AG09319 (cell line): ENCODE measurements at places on chromosomes 16 and 17.

DNA sequence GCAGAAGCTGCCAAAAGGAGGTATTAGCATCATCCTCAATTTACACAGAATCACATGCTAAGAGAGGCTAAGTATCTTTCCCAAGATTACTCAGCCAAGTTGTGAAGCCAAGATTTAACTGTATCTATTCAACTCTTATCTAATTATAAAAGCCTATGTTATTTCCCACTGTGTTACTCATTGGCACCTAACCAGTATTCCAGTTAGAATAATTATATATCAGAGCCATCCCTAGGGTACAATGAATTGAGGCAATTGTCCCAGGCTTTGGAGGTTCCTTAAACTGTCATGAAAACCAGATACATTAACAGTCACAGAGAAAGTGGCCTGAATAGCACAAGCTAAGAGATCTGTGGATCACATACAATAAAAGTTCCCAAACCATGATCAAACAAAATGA, 10.9 kb upstream of the AMFR start:
- no peak for DNase-seq

DNA sequence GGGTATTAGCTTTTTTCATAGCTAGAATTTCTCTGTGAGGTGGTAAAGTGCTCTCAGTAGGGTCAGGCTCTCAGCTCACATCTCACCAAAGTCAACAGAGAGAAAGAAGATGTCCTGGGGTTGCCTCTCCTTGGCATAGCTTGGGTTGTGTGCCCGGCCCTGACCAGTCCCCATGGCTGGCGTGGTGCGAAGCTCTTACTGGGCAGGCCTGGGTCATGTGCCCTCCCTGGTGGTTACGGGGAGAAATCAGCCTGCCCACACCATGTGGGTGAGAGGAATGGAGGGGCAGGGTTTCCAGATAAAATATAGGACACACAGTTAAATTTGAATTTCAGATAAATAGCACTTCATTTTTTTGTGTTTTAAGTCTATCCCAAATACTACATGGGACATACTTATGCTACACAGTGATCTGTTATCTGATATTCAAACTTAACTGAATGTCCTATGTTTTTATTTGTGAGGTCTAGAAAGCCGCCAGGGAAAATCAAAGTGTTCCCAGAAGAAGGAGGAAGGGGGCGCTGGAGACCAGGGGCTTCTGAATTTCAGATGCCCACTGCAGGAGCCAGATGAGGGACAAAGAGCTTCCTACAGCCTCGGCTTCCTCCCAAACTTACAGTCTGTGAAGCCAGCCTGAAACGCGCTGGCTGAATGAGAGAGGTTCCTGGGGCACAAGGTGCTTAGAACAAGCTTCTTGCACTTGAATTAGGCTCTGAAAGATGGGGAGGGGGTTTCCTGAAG, 45.4 kb downstream of the NKD1 start:
- DNase-seq, result no peak

GRCh38 chr17:51376739-51377138, 116.4 kb downstream of the UTP18 start:
- no peak for DNase-seq

GRCh38 chr16:53756275-53756996, 52.5 kb downstream of the FTO start:
- DNase-seq, result no peak

DNA sequence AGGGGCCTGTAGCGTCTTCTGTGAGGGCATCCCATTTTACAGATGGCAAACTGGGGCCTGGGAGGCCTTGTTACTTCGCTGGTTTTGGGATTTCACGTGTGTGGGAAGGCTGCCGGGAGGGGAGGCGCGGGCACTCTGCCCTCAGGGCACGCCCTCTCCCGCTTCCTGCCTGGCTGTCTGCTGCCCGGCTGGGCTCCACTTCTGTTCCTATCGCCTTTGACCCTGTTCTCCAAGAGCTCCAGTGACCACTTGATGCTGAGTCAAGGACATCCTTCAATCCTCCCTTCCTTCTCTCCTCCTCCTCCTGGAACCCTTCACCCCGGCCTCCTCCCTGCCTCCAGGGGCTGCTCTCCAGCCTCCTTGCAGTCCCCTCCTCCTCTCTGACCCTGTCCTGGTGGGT, 16.0 kb downstream of the SPNS3 start:
- DNase-seq, result no peak

DNA sequence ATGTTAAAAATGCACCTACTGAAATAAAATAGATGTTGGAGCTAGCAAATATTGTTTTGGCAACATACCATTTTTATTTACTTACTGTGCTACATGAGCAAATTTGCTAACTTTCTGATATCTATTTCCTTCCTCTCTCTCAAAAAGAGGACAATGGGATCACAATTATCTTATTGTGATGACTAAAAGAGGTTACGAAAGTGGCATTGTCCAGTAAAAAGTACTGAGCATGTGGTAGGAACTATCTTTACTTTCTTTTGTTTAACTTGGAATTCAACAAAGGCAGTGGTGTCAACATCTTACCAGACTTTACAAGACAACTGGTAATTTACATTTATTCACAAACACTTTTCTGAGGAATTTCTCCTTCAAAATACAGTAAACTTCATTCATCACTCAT, 1542.6 kb upstream of the CDH8 start:
- no peak for DNase-seq

- DNase-seq, result no peak
Measured at GRCh38 chr17:6523330-6523729, 33.0 kb downstream of the PITPNM3 start.

- DNase-seq, result no peak
Measured at GRCh38 chr17:79027925-79028491, 4.0 kb downstream of the C1QTNF1 start.

- no peak for DNase-seq
Measured at GRCh38 chr16:88839745-88840599, 16.8 kb downstream of the GALNS start.

- no peak for DNase-seq
Measured at GRCh38 chr17:83117583-83117982, 38.2 kb downstream of the METRNL start.

DNA sequence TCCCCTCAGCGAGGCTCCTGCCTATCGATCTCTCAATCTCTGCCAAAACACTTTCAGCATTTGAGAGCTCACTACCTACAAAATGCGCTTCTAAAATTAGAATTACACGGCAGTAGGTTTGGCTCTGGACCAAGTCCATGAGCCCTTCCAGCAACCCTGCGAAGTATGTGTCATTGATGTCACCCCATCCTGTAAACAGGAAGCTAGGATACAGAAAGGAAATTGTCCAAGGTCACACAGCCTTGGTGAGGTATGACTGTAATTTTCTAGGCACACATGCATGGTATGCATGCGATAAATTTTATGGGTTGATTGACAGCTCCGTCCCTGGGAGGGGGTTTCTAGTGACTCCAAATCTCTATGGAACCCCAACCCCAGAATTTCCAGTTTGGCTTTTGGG, 330.3 kb upstream of the CDH5 start:
- no peak for DNase-seq

DNA sequence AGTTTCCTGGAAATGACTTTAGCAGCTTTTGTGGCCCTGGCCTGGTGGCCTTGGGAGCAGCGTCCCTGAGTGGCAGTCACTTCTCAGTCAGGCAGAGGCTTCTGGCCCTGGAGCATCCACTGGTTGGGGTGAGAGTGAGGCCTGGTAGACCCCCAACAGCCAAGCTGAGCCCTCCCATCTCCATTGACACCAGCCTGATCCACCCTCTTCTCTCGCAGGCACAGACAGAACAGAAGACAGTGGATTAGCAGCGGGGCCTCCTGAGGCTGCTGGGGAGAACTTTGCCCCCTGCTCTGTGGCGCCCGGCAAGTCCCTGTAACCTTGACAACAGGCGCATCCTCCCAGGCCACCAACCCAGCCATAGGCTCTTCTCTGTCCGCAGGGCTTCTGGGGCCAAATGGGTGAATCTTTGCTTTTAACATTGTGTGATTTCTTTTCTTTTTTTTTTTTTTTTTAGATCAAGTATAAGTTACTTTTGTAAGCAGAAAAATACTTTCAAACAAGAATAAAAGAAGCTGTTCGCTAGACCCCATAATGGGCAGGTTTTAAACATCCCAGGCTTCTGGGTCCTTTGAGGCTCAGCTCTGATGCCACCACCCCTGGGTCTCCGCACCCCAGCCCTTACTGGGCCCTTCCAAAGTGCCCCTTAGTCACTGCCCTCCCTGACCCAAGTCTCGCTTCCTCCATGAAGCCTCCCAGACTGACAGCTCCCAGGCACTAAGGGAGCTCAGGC, 12.7 kb upstream of the FLYWCH1 start:
- no peak for DNase-seq

DNA sequence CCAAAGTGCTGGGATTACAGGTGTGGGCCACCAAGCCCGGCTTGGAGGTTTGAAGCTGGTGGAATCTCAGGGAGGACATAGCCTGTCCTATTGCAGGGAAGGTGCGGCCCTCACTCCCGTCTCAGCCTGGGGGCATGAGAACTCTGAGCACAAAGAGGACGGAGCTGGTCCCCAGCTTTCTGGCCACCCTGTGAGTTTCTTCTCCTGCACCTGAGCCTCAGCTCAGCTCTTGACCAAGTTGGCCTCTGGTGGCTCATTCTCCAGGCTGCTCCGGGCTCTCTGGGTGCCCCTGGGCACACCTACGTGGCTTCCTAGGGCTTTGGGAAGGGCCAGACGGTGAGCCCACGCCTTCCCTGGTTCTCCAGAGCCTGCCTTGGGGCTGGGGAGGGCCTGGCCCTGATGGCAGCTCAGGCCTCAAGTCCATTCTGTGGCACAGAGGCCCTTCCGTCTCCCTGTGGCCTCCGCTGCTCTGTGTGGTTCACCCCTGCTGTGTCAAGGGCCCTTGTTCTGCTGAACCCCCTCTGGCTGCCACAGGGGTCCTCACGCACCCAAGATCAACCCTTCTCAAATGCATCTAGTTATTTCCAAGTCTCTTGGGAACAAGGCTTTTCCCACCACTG, 6.9 kb upstream of the FASN start:
- DNase-seq, result no peak

DNA sequence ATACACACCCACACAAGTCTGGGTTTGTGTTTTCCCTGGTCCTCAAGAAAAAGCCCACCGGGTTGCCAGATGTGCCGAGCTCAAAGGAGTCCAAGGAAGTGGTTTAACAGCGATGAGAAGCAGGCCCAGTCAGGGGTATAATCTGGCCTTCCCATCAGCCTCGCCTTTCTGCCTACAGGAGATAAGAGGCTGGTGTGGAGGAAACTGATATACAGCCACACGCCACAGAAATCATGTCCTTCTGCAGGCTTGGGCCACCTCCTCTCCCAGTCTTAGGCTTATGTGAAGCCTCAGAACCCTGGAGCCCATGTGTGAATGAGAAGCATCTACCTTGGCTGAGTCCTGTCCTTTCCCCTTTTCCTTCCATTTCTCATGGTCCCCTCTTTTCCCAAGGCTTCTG, 43.6 kb upstream of the MMP2 start:
- no peak for DNase-seq

DNA sequence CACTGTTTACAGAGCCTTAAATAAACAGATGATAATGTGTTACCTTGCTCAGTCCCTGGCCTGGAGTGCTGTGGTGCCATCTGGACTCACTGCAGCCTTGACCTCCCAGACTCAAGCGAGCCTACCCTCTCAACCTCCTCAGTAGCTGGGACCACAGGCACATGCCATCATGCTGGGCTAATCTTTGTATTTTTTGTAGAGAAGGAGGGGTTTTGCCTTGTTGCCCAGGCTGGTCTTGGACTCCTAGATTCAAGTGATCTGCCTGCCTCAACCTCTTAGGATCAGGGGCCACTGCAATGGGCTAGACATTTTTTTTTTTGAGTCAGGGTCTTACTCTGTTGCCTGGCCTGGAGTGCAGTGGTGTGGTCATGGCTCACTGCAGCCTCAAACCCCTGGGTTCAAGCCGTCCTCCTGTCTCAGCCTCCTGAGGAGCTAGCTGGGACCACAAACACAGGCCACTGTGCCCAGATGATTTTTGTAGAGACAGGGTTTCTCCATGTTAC, 5.0 kb upstream of the NAGLU start:
- DNase-seq, result no peak

DNA sequence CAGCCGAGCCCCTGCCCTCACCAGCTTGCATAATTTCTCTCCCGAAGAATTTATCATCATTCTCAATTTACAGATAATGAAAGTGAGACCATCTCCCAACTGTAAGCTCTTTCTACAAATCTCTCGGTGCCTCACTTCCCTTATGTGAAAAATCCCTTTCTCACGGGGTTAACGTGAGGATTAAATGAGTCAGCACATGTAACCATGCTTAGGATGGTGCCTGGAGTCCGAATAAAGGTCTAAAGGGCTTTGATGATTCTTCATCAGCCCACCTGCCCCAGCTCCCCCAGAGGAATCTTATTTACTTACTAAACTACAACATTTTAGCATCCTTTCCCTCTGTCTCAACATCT, 24.8 kb upstream of the PIK3R6 start:
- DNase-seq, result no peak

DNA sequence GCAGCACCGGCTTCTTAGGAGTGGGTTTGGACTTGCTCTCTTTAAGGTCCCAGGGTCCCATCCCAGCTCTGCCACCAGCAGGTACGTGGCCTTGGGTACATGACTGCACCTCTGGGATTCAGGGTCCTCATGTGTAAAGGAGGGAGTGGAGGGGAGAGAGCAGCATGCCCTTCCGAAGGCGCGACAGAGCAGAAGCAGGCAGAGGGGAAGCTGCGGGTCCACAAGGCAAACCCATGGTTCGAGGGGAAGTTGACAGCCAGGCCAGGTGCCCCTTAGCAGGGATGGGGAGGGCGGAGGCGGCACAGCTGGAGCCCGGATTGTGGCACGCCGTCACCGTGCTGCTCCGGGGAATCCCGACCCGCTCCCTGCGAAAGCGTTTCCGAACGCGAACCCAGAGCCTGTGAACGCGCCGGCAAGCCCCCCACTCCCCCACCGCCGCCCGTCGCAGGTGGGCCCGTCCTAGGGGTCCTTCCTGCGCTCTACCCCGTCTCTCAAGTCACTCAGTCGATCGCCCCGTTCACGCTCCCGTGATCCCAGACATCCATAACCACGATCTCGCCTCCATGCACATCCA, 4.1 kb upstream of the TBX2 start:
- no peak for DNase-seq

- no peak for DNase-seq
Measured at GRCh38 chr17:18011286-18011685, 27.7 kb downstream of the ATPAF2 start.

DNA sequence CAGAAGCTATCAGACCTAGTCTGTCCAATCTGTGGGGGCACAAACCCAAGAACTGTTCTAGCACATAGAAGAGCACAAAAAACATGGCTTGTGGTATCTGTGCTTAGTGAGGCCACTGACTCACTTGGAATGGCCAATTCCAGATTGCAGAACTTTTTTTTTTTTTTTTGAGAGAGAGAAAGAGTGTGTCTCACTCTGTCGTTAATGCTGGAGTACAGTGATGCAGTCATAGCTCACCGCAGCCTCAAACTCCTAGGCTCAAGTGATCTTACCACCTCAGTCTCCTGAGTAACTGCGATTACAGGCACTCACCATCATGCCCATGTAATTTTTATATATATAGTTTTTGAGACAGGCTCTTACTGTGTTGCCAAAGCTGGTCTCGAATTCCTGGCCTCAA, 77.2 kb upstream of the CLEC3A start:
- DNase-seq, result no peak
